ENCODE measurements at places on chromosomes 1 and 21.

DNA sequence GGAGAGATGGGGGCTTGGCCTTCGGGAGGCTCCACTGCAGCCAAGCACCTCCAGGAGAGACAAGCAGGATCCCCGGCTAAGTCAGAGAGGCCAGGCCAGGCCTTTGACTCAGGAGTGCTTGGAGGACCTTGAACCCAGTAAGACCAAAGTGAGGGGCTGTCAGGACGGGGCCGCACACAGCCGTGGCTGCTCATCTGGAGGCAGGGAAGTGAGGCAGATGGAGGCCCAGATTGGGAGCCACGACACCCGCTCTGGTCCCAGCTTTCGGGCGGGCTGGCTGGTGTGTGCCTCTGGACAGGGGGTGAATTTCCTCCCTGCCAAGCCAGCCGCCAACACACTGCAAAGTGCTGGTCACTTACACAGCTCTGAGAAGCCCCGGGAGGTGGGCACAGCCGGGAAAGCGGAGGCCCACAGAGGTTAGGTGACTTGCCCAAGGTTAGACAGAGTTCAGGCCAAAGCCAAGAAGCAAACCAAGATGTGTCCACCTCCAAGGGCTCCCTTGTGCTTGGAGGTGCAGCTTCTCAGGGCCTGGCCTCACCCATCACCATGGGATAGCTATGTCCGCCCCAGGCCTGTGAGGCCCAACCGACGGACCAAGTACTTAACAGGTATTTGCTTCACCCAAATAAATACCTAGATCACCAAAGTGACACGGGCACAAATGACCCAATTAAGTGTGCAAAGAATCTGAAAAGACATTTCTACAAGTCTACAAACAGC is 58.3 kb downstream of the CHD5 start:
- DNase-seq: no peak

DNA sequence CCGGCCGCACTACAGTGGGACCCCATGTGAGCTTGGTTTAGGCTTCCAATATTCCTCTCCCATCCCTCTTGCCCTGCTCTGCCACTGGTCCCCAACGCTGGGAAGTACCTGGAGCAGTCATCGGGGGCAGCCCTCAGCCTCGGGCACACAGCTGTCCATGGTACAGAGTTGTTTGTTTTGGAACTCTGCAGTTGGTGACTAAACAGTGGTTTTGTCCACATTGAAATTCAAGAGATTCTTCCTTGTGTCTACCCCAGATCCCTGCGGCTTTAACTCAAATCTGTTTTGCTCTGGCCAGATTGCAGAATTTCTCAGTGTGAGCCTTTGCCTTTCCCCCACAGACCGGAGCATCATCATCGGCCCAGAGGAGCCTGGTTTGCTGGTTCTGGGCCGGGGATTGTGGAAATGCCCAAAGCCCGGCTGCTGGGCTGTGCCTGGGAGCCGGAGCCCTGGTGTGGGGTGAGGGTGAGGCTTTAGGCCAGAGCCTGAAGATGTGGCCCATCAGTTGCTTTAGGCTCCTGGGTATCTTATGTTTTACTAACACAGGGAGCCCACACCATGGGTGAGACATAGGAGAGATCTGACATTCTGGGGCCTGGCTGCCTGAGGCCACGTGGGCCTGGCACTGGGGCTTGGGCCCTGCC is 93.2 kb downstream of the ARHGEF10L start:
- DNase-seq: no peak

DNA sequence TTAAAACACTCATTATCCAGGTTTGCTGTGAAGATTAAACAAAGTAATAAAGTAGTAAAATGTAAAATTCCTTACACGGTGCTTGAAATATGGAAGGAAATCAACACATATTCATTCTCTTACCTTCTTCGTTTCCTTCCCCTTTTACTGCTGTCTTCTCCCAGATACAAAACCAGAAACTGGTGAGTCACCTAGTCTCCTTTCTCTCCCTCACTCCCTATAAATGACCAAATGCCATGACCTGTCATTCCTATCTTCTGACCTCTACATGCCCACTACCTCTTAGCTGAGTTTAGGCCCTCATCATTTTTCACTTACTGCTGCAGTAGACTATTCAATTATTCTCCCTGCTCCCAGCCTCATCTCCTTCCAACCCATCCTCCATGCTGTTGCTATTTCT is 4.3 kb upstream of the NR1I3 start:
- no peak for DNase-seq

- no peak for DNase-seq
Measured at GRCh38 chr1:6026095-6026809, 19.4 kb upstream of the KCNAB2 start.

DNA sequence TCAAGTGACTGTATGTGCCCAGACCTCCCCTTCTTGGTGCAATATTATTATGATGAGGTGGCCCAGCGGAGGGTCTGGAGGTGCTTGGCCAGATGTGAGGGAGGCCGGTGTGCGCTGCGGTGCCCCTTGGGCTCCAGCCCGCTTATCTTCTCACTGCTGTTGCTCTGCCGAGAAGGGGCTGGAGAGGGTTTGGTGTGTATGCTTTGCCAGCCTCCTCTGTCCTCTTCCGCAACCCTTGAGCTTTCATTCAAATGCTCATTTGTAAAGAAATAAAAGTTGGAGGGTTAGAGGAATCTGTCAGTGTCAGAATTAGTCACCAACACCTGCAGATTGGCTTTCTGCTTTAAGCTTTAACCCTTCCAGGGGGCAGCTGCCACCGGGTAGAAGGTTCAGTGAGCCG is 19.7 kb downstream of the RNF220 start:
- DNase-seq: no peak

DNA sequence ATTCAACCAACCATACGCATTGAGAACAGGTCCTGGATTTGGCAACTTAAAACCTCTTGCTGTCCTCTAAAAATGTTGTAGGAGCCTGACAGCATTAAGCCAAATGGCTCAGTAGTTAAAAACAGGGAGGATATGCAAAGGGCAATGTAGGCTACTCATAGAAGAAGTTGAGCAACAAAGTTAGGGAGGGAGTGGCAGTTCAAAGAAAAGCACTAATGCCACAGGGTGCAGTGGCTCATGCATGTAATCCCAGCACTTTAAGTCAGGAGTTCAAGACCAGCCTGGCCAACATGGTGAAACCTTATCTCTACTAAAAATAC is 92.9 kb upstream of the ERG start:
- no peak for DNase-seq

DNA sequence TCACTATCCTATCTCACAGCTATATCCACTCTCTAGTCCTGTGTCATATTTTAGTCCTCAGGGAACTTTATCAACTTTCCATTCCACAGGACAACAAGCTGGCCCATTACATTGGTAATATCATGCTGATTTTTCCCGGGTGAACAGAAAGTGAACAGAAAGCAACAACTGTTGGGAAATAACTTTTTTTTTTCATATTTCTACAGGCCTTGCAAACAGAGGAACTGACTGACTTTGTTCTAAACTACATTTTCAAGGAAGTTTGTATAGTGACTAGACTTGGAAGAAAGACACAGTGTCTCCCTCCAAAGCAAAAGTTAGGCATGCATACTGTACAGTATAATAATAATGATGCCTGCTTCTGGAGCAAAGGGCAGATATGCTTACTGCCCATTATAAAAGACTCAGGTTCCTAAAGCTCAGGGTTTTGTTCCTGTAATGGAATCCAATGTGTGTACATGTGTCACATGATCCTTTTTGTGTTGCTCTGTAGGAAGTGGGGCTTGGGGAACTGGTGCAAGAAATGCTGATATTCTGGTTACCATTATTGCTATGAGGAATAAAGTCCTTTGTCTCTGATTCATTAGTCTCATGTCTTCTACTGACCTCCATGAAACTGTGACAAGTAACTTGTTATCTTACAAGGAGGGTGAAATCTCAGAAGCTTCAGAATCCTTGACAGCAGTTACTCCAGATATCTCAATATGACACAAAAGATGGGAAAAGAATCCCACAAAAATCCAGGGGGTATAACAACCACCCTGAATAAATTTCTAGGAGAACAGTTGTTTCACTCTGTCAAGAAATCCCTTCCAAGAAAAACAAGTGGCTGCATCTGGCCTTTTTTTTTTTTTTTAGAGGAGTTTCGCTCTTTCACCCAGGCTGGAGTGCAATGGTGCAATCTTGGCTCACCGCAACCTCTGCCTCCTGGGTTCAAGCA is 17.7 kb upstream of the NTPCR start:
- DNase-seq: no peak

- DNase-seq: no peak
Measured at GRCh38 chr1:92973203-92973897, 12.1 kb upstream of the DIPK1A start.

All from AG09309 (cell line).